Testis (tissue), 5 donors: ENCODE measurements at places on chromosomes 5 and 9. TPM values are rescaled to one million over a fixed set of nuclear protein-coding genes. Genes with fewer than 3 reads are reported as not detected.
A peak's percentile ranks its signal among the peaks of the same experiment; 100 is the strongest.

GRCh38 chr9:36854034-36854433, 180.0 kb downstream of the PAX5 start:
- no peak for DNase-seq

DNA sequence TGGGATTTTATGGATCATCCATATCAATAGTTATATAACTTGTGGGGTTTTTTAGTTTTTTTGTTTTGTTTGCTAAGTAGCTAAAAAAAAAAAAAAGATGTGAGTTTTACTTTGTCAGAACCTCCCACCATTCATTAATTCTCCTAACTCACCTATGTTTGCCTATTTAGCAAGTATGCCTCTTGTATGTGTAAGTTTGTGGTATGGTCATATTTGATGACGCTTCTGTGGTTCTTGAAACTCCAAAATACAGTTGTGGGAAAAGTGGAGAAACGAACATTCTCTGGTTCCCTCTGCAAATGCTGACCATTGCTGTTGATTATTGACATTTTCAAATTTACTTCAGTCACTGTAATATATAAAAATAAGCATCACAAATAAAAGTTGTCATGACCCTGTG, 75.7 kb downstream of the PBX3 start:
- no peak for DNase-seq

DNA sequence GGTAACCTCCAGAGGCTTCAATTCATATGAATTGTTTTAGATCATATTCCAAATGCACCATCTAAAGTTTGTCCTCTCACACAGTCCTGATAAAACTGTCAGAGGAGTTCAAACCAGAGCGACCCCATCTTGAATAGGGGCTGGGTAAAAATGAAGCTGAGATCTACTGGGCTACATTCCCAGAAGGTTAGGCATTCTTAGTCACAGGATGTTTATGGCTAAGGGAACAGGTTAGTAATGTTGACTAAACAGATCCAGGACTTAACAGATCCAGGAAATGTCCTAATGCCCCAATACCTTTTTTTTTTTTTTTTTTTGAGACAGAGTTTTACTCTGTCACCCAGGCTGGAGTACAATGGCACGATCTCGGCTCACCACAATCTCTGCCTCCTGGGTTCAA, 192.6 kb upstream of the PRDM9 start:
- DNase-seq: no peak

DNA sequence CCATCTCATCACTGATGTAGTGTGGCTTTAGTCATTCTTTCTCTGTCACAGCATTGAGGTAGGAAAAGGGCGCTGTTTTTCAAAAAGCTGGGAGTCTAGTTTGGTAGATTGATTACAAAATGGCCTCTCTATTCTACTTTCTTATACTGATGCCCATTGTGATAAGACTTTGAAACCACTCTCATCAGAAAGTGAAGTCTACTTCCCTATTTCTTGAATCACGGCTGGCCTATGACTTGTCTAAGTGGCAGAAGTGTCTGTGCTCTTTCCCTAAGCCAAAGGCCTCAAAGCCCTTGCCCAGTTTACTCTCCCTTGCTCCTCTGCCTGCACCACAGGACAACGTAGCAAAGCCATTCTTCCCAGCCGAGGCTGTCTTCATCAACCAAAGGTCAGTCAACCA, 83.0 kb upstream of the IL33 start:
- no peak for DNase-seq

GRCh38 chr5:112626715-112627114, 111.0 kb upstream of the APC start:
- no peak for DNase-seq

DNA sequence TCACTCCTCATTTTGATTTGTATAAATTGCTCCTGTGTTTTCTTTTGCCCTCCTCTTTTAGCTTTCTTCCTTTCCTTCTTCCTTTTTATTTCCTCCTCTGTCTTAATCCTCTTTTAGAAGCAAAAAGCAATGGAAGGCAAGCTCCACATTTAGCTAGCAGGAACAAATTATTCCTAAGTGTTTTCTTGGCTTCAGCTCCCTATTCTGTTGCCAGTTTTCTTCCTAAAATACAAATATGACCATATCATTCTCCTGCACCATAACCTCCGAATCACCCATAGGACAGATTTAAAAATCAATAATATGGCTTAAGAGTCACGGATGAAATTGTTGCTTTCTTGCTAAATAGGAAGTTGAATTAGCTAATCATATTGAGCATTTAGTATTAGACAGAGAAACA, 49.4 kb downstream of the GRIN3A start:
- no peak for DNase-seq

GRCh38 chr5:107670932-107671741, at the start of gene EFNA5:
Gene EFNA5 (minus strand): TSS chr5:107670937.
- peak; percentile 49 for DNase-seq

DNA sequence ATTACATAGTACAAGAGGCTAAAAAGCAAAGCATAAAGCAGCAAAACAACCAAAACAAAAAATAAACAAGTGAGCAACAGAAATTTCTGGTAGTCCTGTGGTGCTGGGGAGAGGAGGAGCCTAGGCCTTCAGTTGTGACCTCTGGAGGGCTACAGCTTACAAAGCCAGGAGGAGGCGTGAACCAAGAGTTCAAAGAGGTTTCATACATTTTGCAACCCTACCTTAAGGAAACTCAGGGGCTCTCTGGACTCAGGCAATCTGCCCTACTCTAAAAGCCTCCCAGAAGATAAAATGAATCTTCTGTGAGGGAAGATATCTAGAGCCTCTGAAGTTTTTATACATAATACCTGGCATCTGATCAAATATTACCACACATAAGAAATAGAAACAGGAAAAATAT, 187.4 kb downstream of the AGTPBP1 start:
- DNase-seq: no peak

GRCh38 chr5:37553720-37554404, 174.7 kb downstream of the WDR70 start:
- no peak for DNase-seq

- no peak for DNase-seq
Measured at GRCh38 chr5:138230981-138231589, 18.0 kb upstream of the CDC23 start.

GRCh38 chr5:81214848-81215247, 18.3 kb upstream of the CKMT2 start:
- DNase-seq: no peak

DNA sequence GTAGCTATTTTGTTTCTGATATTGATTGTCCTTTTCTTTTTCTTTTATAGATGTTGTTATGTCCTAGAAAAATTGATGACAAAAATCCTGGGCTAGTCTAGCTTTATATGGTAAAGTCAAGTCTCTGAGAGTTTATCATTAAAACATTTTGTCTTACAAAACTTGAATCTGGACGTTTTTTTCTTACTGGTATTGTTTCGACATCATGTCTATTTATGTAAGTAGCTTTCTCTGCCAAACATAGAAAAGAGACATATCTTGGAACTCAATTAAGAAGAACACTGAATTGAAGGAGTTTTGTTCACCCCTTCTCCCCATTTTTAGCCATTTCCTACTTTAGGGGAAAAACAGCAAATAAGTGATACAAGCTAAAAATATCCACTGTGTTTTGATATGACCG, 151.5 kb downstream of the ISOC1 start:
- DNase-seq: no peak

GRCh38 chr9:81613002-81613812, 76.1 kb downstream of the TLE1 start:
- DNase-seq: peak; percentile 34

DNA sequence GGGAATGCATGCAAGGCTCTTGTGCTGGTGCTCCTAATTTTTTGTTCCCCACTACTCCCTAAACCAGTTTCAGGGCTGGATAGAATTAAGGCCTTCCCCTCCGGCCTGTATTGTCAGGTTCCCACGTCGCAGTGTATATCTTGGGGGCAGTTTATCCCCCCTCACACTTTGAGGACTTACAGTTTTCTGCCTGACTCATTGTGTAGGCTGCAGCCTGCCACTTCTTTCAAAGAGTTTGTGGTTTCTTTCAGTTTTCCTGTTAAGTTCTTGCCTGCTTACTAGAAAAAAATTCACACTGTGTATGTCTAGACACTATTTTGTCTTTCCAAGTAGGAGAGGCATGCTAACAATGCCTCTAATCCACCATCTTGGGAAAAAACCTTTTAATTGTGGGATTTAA, 28.4 kb upstream of the BTNL3 start:
- no peak for DNase-seq

- no peak for DNase-seq
Measured at GRCh38 chr5:136197462-136198142, 4.6 kb upstream of the SMIM32 start.

DNA sequence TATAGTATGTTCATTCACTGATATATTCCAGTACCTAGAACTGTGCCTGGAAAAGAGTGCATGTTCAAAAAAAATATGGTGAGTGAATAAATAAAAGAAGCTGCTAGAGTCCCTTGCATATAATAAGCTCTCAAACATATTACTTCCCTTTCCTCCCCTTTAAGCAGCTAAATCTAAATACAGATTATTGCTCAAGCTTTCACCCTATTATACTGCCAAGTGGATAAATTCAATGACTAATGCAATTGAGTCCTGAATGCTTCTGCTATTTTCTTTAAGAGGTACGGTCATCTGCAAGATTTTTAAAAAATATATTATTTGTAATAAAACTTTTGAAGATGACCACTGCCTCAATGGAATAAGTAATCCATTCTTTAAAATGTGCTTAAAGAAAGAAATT, 248.4 kb downstream of the PLK2 start:
- no peak for DNase-seq

GRCh38 chr9:25412646-25413045, 265.6 kb downstream of the TUSC1 start:
- no peak for DNase-seq

- no peak for DNase-seq
Measured at GRCh38 chr9:108750661-108751215, 105.0 kb downstream of the ACTL7B start.

DNA sequence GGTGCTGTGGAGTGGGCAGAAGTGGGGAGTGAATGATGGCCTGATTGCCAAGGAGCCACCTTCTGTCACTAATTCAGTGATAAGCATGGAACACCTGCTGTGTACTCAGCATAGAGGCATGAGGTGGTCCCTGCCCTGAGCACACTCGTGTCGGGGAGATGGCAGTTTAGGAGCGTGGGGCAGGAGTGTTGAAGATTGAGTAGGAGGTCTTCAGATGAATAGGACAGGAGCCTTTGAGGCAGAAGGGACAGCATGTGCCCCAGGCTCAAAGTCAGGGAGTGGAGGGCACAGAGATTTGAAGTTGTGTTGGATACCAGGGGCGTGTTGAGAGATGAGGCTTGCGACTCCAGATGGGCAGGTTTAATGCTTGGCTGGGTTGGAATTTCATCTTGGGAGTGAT, 55.0 kb downstream of the ZNF618 start:
- no peak for DNase-seq

DNA sequence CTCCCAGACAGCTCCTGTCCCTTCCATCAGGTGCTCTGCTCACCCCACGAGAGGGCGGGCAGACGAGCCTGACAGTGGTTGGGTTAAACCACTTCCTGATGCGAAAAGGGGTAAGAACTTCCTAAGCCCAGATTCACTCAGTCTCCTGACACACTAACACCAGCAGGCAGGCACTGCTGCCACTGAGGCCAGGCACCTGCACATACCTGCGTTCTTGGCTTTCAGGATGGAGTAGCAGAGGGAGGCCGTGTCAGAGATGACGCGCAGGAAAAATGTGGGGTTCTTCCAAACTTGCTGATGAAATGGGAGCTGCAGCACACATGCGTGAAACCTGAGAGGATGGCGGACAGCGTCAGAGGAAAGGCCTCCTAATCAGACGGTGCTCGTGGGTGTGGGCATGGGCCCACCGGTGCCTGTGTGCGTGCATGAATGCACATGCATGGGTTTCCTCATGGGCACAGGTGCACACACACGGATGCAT, 29.9 kb downstream of the SLC6A18 start:
- no peak for DNase-seq

DNA sequence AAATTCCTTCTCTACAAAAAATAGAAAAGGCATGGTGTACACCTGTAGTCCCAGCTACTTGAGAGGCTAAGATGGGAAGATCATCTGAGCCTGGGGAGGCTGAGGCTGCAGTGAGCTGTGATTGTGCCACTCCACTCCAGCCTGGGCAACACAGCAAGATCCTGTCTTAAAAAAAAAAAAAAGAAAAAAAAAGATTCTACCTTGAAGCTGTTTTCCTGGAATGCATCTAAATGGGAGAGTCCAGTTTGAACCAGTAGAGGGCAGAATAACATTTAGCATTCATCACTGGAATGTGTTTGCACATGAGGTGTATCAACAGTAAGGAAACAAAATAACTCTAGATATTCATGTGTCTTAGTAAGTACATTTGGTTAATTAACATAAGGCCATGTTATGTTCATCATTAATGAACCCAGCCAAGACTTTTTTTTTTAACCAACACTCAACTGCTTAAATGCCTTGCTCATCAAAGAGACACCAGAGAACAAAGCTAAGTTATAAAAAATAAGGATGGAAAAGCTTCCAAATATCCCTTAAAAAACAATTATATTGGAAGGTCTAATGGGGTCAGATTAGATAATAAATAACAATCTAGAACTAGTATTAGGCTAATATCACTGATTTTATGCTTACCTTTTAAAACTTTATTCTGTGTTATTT, 16.1 kb downstream of the IFNE start:
- no peak for DNase-seq

DNA sequence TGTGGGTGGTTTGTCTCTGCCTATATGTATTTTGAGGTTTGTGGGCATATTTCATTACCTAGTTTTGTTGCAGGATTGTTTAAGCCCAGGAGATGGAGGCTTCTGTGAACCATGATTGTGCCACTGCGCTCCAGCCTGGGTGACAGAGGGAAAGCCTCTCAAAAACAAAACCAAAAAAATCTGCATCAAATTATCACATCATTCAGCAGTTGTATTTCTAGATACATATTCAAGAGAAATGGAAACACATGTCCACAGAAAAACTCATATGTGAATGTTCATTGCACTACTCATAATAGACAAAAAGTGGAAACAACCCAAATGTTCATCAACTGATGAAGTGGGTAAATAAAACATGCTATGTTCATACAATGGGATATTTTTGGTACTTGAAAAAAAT, 29.9 kb downstream of the HSPA4 start:
- DNase-seq: no peak

DNA sequence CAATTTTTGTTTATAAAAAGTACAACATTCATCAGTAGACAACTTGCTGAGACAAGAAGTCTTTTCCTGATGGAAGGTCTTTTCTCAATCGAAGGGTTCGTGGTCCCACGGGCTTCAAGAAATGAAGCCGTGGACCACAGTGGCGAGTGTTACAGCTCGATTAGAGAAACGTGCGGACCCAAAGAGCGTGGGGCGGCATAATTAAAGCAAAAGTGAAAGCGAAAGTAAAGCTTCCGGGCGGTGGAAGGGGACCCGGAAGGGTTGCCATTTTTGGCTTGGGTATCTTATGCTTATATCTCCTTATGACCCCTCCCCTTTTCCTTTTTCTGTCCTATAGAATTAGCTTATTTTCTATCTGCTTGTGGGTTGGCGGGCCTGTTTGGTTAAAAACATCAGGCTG, 2309.4 kb upstream of the ACO1 start:
- peak; percentile 19 for DNase-seq

GRCh38 chr9:86867804-86868313, 79.4 kb downstream of the GAS1 start:
- DNase-seq: no peak

GRCh38 chr5:38478878-38479277, 77.6 kb downstream of the LIFR start:
- DNase-seq: no peak

Gene DEPDC1B
- 14.5 TPM for total RNA-seq

Gene ISL1
- total RNA-seq: 5.4 TPM

Gene NME5
- total RNA-seq: 35.1 TPM

Gene FBLL1
- 6.4 TPM for total RNA-seq

Gene SPATA31A3
- total RNA-seq: 1.9 TPM

Gene GMCL2
- total RNA-seq: 9.8 TPM

Gene PCDHGA8
- 8.2 TPM for total RNA-seq
